Stimulated activated CD4-positive, alpha-beta T cell treated with anti-CD3 and anti-CD28 coated beads, Interleukin-15, amount 100 ng/mL, for 1 hour (primary cell): ENCODE measurements at places on chromosomes 1 and 21.

DNA sequence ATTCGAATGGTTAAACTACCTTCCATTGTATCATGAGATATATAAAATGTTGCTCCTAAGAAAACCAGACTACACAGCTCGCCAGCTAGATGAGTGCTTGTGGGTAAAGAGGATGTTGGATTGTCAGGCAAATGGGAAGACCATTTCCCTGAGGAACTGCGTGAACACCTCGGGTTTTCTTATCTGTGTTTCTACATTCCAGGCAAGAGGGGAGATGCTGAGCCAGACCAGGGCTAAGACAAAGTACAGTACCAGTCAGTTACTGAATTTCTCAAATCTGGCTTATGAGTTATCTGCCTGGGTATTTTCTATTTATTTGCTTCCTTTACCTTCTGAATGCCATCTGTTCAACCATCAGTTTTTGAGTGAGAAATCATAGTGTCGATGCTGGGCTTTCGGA lies 170.8 kb downstream of the PLA2G4A start:
- DNase-seq: no peak

- DNase-seq: peak; percentile 50
These were observed 6.1 kb upstream of the EPHB2 start for GRCh38 chr1:22704440-22705067.

- no peak for DNase-seq
These were observed 15.0 kb downstream of the RHBG start for GRCh38 chr1:156384007-156384406.

GRCh38 chr1:38077523-38078147 lies 31.0 kb upstream of the POU3F1 start:
- DNase-seq: no peak

DNA sequence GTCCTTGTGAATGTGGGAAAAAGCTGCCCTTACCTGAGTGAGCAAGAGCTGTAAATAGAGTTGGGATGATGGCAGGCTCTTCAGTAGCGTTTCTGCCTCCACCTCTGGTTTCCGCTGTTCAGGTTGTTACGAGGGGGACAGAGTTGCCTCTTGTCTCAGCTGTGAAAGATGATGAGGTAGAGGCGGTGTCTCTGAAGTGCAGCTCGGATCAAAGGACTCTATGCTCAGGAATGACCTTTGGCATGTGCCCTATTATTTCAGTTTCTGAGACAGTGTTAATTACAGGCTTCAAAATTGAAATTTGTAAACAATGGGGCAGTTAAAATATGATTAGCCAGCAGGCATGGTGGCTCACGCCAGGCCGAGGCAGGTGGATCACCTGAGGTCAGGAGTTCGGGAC lies 70.3 kb downstream of the VPS26C start:
- DNase-seq: no peak

DNA sequence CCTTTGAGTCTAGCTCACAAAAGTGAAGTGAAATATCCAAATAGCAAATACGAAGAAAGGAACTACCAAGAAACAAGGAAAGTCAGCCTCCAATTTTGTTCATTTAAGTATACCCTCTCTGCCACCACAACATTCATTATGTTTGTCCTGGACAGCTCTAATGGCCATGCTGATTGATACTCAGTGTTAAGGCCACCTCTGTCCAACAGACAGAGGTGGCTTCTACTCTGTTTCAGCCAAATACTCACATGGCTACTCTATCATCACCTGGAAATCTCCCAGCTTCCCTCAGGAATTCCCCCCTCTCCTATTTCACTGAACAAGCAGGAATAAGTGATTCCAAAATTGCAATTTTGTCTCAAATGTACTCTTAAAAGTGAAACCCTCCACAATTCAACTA lies 10.7 kb downstream of the APP start:
- no peak for DNase-seq

DNA sequence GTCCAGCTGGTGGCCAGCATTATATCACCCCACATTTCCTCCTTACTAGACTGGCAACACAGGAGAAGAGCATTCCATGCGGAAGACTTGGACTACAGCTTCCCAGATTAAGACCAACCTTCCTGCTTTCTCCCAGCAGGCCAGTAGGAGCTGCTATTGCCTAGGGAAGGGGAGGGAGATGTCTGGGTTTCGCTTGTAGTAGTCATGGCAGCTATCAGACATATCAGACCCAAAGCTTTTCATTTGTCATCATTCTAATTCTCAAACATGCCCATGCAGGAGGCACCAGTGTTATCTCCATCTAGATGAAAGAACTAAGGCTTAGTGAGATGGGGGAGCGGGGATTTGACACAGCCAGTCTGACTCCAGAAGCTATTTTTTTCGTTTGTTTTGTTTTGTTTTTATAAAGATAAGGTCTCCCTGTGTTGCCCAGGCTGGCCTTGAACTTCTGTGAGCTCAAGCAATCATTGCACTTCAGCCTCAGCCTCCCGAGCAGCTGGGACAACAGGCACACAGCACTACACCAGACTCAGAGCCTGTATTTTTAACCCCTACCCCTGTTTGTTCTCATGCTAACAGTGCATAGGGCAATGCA lies 4.5 kb downstream of the PLA2G2A start:
- DNase-seq: no peak

- no peak for DNase-seq
These were observed 17.5 kb upstream of the LAMTOR5 start for GRCh38 chr1:110424699-110425611.

- DNase-seq: no peak
These were observed 600.6 kb upstream of the B3GALT2 start for GRCh38 chr1:193787061-193787460.

DNA sequence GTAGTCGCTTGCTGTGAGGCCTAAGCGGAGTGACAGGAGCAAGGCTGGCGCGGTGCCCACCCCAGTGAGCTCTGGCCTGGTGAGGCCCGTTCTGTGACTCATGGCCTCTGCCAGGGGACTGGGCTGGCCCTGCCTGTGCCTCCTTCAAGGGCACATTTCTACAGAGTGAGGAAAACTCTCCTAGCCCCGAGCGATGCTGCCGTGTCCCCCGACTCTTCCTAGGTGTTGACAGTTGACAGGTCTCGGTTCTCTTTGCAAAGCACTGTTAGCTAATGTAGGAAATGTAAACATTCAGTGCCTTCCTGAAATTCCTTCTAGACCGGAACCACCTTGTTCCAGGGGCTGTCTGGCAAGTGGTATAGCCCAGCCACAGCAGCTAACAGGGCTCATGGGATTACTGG lies 43.9 kb downstream of the ABCG1 start:
- DNase-seq: no peak
